ENCODE measurements at places on chromosomes 16 and 17.

DNA sequence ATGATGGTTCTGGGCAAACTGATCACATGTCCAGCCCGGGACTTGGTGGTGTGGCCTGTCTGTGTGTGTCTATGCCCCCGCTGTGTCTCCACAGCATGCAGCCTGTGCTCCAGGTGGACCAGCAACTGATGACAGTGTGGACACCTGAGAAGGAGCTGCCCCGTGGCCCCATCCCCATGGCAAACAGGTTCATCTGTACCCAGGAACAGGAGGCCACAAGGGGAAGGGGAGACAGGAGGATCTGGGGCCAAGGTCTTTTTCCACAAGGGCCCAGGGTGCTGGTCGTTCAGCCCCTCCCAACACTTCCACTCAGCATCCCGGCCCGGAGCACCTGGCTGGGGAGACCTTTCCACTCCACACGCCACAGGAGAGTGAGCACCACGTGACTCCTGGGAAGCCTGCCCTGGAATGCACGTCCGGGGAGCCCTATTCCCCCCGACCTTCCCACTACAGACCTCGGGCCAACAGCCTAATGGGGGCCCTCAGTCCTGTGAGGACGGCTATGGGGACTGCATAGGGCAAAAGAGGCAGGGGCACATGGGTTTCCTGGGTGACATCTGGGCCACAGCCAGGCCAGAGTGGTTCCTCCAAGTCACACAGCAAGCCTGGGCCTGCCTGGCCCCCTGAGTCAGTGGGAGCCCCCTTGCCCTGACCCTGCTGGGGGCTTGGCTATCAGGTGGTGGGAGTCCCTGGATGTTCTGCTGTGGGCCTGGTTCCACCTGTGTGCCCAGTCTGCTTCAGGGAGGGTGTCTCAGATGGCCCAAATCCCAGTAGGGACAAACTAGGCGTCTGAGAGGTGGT lies 20.8 kb upstream of the NXPH3 start:
- DNase-seq = no peak

GRCh38 chr17:57006040-57006439 lies 28.1 kb downstream of the SCPEP1 start:
- no peak for DNase-seq

DNA sequence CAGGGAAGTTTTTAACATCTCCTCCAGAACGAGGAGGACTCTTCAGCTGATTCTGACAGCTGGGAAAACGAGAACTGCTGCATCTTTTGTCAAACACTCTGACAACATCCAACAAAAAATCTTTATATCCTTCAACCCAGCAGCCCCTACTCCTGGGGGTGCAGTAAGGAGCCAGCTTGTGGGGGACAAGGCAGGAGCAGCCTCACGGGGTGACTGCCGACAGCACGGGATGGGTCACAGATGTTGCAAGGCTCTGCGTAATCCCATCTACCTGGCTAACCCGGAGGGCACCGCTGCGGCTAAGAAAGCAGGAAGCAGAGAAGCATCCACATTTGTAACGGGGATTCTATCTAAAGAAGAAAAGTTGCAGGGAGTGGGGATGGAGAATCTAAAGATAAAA lies 28.6 kb downstream of the WDR45B start:
- no peak for DNase-seq

DNA sequence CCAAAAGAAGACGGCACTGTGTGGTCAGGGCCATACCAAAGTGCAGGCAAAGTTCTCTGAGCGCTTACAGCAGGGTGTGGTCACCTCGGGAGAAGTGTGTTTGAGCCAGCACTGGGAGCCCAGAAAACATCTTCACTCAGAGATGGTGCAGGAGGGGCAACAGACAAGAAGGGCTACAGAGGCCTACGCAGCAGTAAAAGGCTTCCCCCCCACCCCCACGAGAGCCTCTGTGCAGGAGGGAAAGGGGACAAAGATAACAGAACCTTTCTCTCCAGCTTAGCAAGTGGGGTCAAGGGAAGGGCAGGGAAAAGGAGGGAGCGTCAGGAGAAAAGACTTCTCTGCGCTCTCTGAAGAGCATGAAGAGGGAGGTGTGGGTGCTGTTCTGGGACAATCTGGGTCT lies 2.8 kb downstream of the VAT1 start:
- DNase-seq = no peak

DNA sequence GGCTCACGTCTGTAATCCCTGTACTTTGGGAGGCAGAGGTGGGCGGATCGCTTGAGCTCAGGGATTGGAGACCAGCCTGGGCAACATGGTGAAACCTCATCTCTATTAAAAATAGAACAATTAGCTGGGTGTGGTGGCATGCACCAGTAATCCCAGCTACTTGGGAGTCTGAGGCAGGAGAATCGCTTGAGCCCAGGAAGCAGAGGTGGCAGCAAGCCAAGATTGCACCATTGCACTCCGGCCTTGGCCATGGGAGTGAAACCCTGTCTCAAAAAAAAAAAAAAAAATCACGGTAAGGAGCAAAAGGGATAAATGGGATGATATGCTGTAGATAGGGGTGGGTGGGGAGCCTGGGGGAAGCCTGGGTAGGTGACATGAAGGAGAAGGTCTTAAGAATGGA lies 20.4 kb upstream of the TMEM98 start:
- no peak for DNase-seq

DNA sequence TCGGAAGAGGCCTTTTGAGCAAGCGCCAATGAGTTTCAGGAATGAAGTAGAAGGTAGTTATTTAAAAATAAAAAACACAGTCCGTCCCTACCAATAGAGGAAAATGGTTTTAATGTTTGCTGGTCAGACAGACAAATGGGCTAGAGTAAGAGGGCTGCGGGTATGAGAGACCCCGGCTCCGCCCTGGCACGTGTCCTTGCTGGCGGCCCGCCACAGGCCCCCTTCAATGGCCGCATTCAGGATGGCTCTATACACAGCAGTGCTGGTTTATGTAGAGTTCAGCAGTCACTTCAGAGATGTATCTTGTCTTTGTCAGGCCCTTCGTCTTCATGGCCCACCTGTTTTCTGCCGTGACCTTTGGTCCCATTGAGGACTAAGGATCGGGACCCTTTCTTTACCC lies 87.3 kb downstream of the CRISPLD2 start:
- no peak for DNase-seq

GRCh38 chr16:31006086-31006385 lies 4.4 kb downstream of the STX1B start:
- no peak for DNase-seq

DNA sequence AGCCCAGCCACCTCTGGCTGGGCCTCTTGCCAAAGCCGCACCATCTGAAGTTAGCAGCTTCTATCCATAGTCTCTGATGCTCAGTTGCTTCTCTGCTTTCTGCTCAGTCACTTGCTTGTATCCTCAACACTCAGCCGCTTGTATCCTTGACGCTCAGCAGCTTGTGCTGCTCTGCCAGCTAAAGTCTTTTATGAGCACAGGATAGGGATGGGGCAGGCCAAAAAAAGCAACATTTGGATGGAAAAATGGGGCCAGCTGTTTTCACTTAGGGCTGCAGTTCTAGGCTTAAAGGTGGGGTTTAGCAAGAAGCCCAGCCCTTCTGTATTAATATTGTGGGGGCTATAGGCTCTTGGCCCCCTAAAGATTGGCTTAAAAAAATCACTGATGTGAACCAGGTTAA lies 739.4 kb downstream of the CDH8 start:
- DNase-seq = no peak

DNA sequence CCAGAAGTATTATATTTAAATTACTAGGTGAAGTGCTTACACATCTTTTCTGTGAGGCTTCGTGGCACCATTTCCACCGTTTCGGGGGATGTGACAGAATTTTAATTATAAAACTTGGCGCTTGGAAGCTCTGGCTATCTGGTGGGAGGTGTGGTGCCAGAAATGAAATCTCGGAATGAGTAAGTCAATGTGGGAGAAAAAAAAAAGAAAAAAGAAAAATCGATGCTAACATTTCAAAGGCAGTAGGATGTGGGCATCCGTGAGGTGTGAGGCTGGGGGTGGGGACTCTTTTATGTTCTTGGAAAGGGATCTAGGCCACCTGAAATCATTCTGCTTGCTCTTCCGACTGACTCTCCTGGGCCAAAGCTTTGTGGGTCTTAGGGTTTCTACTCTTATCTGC lies 21.9 kb downstream of the CPPED1 start:
- DNase-seq = no peak

DNA sequence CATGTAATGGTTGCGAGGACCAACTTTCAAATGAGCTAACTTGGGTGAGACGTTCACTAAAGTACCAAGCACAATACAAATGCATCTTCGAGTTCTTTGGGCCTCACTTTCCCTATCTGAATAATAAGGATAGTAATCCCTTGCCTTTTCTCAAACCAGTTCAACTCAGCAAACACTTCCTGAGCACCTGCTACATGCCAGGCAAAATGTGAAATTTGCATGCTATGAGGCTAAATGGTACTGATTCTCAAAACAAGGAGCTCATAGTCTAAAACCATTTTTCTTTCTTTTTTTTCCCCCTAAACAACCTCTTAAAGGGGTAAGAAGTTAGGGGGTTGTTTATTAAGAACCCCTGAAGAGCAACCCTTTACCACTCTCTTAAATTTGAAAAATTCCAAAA lies 101.4 kb upstream of the HLF start:
- no peak for DNase-seq

- DNase-seq = no peak
Observed at GRCh38 chr17:2897605-2898004, 101.4 kb downstream of the RAP1GAP2 start.

- DNase-seq = no peak
Observed at GRCh38 chr17:30244853-30245385, 9.4 kb upstream of the SLC6A4 start.

Measured in thoracic aorta (tissue), 2 donors.